Endodermal cell (in vitro differentiated cells): ENCODE measurements at places on chromosomes 4 and X.

GRCh38 chrX:3178329-3178728 lies 137.1 kb downstream of the ARSF start:
- DNase-seq: no peak

GRCh38 chr4:70925418-70925817 lies 23.2 kb downstream of the MOB1B start:
- no peak for DNase-seq

GRCh38 chr4:23882976-23883531 lies 6.8 kb downstream of the PPARGC1A start:
- no peak for DNase-seq

DNA sequence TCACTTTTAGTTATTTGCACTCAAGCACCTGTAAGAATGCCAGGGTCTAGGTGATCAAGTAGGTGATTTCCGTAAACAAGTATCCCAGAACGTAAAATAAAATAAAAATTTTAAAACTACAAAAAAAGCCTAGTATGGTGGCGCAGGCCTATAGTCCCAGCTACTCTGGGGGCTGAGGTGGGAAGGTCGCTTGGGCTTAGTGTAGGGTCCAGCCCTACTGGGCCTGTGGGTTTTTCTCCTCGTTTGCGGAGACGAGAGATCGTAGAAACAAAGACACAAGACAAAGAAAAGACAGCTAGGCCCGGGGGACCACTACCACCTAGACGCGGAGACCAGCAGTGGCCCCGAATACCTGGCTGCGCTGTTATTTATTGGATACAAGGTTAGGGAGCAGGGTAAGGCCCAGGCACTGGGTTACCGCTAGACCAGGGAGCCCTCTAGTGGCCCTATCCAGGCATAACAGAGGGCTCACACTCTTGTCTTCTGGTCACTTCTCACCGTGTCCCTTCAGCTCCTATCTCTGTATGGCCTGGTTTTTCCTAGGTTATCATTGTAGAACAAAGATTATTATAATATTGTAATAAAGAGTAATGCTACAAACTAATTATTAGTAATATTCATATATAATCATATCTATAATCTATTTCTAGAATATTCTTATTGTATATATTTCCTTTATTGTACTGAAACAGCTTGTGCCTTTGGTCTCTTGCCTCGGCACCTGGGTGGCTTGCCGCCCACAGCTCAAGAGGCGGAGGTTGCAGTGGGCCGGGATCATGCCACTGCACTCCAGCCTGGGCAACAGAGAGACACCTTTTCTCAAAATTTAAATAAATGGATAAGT lies 38.4 kb downstream of the SAGE1 start:
- DNase-seq: peak; percentile 84

GRCh38 chrX:81355436-81355835 lies 153.5 kb downstream of the SH3BGRL start:
- DNase-seq: no peak

GRCh38 chr4:53273726-53274125 lies 92.1 kb downstream of the SCFD2 start:
- DNase-seq: no peak

GRCh38 chr4:74311696-74312313 lies 3.5 kb downstream of the EPGN start:
- no peak for DNase-seq

- DNase-seq: no peak
These were observed 20.4 kb downstream of the POF1B start for GRCh38 chrX:85359051-85359450.

DNA sequence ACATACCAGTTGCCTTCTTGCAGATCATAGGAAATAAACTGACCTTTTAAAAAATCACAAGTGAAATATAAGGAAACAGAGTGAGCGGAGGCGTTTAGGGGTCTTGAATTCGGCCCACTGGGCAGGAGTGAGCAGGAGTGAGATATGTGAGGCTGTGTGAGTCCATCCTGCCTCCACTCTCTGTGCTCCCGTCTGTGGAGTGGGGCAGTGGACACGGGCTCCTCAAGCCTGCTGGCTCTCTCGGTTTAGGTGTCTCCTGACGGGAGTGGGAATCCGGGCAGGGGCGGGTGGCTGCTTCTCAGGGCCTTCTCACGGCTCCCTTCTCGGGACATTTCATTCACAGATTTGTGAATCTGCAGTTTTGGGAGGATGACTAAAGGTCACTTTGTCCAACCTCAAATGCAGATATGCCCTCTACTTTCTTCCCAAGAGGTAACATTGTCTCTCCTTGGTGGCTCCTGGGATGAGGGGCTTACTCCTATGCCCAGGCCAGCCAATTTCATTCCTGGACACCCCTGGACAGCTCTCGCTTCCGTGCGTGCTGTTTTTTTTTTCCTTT lies 27.6 kb downstream of the CYTL1 start:
- DNase-seq: no peak

DNA sequence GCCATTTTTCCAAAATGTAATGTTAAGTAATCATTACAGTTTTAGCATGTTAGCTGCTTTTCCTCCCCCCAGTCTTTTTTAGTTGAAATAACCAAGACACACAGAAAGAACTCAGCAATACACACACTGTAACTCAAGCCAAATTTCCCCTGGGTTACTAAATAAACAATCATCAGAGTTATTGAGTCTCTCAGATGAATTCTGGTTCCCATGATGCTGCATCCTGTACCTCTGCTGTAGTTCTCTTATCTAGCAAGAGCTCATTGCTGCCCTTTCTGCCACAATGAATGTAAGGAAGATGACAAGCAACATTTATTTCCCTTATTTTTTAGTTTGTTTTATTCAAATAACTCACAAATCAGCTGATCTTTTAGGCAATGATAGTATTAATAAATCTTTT lies 185.1 kb downstream of the ARHGAP6 start:
- DNase-seq: no peak

GRCh38 chr4:45621971-45622370 lies 501.9 kb downstream of the GABRG1 start:
- DNase-seq: no peak

GRCh38 chr4:37769391-37769989 lies 57.0 kb upstream of the PGM2 start:
- DNase-seq: no peak

DNA sequence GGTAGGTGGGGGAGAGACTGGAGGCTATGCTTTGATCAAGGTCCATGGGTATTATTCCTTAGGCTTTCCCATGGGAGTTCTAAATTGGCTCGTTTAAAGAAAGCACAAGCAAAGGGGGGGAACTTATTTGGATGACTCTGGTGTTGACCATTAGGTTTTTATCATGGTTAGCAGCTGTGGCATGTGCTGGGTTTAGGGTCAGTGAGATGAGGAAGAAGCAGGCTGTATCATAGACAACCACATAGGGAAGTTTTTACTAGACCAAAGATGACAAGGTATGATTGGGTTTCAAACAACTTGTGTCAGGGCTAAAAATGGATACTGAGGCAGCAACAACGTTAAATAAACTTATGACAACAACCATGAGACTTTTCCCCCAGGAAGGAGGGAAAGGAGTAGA lies 97.7 kb downstream of the DNAAF6 start:
- DNase-seq: no peak

GRCh38 chr4:113952452-113953029 lies 26.9 kb downstream of the ARSJ start:
- DNase-seq: peak; percentile 80

DNA sequence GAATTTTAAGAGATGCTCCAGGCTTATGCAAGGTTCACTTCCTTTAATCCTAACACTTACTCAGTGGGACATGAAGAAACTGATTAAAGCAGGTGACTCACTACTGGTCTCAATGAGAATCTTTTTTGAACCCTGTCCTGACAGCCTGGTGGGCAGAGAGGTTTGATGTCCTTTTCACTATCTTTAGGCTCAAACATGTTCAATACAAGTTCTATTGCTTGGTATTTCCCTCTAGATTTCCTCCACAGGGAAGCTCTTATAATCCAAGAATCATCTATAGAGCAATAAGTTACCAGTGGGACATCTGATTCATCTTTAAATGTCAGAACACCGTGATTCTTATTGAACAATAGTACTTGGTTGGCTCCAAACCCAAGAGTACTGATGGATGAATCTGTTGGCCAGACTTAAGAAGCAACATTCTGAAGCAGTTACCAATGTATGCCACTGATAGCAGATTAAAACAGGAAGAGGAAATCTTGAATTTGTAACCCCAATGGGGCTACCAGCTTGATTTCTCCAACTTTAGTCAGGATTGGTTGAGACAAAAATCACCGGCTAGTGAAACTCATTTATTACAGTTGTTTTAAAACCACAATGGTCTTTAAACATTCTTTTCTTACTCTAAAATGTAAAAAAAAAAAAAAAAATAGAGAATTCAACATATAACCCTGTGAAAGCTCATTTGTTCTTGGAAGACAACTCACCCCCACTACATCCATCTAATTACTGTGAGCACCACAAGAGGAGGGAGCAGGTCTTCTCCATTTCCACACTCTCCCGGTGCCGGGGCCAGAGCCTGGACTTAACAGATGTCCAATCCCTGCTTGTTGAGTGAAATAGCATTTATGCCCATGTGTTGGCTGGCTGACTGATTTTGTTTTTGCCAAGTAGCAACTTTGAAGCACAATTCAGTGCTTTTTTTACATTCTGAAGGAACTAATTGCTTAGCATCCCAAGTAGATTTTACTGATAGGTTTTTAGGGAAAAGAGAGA lies 43.3 kb downstream of the FGFBP1 start:
- DNase-seq: no peak

GRCh38 chr4:120331486-120332370 lies 265.1 kb upstream of the MAD2L1 start:
- DNase-seq: no peak

GRCh38 chrX:46185923-46186810 lies 359.1 kb downstream of the ZNF674 start:
- no peak for DNase-seq

DNA sequence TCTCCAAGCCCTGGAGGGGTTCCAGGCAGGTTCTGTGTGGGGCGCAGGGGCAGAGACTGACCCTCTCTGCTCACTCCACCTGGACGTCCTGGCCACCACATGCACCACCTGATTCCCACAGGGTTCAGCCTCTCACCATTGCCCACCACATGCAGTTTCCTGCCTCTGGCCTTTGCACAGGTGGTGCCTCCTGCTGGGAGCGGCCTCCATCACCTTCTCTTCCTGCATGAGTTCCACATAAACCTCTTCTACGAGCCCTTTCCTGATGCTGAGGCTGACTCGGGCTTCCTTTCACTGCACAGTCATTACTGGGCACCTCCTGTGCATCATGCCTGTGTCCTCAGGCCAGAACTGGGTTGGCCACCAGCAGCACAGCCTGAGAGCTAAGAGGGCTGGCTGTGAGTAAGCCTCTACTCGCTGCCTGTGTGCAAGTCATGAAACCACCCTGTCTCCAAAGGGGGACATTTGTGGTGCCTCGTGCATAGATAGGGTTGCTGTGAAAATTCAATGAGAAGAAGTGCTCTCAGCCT lies 19.9 kb downstream of the MAN2B2 start:
- no peak for DNase-seq

GRCh38 chrX:118730500-118731247 lies 3.3 kb downstream of the IL13RA1 start:
- no peak for DNase-seq

DNA sequence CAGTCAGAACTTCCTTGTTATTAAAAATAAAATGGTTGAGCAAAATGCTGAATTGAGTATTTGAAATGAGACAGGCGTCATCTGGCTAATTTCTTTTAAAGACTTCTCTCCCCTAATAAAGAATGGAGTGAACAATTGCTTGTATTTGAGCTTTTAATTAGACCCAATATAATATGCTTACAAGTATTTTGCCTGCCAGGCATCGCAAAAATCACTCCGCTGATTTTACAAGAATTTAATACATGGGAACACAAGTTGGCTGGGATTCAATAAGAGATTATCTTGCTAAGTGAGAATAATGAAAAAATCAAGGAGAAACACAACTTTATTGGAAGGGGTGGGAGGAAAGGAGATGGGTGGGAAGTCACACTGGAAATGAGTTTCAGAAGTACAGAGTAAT lies 52.3 kb downstream of the KLF3 start:
- no peak for DNase-seq

DNA sequence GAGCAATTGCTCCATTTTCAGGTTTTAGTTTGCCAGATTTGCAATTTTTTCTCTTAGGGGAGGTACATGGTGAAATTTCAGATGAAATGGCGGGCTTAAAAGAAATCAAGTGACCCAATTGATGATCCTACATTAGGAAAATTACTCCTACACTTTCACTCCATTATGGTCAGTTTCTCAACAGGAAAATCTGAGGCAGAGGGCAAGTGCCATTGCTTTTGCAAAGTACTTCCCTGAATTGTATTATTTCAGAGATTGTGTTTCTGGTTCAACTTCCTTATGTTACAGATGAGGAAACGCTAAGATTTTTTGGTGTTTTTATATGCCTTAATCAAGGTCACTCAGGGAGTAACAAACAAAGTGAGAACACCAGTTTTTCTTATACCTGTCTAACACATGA lies 302.2 kb downstream of the ARAP2 start:
- DNase-seq: no peak

DNA sequence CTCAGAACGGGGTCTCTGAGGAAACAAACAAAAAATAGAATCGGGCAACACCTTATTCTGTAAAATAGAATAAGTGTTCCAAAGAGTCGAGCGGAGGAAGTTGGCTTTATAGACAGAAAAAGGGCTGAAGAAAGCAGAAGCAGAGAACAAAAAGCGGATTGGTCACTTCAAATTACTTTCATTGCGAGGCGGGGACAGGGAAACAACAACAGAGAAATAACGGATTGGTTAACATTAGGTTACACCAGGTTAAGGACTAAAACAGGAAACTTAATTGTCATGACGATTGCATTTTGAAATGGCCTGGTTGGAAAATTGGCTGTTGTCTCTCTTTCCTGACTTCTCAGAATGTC lies 433 bp upstream of the COQ2 start:
- DNase-seq: peak; percentile 45

GRCh38 chrX:135535077-135535940 lies 14.8 kb downstream of the INTS6L start:
- DNase-seq: no peak

DNA sequence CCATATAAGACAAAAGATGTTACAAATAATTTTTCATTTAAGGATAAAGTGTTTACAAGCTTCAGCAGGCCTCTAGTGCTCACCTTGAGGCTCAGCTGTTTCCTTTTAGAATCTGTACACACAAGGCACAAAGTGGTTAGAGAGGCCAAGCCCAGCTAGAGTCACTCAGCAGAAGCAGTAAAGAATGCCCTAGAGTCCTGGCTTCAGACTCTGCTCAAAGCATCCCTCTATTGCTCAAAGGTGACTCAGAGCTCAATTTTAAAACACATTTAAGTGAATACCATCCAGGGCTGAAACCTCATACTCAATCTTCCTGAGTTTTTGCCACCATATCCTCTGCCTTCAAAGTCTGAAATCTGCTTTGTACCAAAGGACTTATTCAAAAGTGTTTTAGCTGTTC lies 22.6 kb upstream of the PHF8 start:
- no peak for DNase-seq

- no peak for DNase-seq
These were observed 222.0 kb upstream of the ADAMTS3 start for GRCh38 chr4:72791054-72791453.

DNA sequence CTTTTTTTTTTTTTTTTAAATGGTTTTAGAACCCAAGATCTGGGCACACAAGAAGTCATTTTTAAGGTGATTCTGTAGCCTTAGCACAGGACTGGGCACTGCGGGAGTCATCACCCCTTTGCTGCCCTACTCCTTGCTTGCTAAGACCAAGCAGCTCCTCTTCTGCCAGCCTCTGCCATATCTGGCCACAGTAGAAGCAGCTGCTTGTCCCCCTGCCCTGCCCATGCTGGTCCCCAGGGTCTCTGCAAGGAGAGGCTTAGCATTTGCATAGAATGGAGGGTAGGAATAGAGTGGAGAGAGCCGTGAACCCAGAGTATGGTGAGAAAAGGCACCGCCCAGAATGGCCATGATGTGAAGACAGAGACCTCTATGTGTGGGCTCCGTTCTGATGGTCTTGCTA lies 109.3 kb downstream of the ADRA2C start:
- DNase-seq: peak; percentile 48

- peak; percentile 90 for DNase-seq
These were observed 863 bp downstream of the CPE start for GRCh38 chr4:165379678-165380064.
